OCI-M1 (cell line): ENCODE measurements at places on chromosomes 1 and 21.

DNA sequence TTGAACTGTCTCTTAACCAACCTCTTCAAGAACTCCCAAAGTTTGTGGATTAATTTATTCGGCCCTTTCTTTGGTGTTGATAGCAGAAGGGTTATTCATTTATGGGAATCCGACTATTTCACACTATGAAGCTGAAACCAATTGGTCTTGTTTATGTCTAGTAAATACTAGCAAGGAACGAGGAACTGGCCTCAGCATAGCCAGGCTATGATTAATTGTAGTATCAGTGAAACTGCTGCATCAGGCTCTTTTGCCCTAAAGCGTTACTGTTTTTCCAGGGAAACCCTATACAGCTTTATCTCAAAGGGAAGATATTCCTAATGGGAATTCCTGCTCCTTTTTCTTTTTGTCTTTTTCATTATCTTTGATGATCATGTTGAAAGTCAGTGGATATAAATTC, 35.1 kb downstream of the CLEC20A start:
- DNase-seq: no peak

DNA sequence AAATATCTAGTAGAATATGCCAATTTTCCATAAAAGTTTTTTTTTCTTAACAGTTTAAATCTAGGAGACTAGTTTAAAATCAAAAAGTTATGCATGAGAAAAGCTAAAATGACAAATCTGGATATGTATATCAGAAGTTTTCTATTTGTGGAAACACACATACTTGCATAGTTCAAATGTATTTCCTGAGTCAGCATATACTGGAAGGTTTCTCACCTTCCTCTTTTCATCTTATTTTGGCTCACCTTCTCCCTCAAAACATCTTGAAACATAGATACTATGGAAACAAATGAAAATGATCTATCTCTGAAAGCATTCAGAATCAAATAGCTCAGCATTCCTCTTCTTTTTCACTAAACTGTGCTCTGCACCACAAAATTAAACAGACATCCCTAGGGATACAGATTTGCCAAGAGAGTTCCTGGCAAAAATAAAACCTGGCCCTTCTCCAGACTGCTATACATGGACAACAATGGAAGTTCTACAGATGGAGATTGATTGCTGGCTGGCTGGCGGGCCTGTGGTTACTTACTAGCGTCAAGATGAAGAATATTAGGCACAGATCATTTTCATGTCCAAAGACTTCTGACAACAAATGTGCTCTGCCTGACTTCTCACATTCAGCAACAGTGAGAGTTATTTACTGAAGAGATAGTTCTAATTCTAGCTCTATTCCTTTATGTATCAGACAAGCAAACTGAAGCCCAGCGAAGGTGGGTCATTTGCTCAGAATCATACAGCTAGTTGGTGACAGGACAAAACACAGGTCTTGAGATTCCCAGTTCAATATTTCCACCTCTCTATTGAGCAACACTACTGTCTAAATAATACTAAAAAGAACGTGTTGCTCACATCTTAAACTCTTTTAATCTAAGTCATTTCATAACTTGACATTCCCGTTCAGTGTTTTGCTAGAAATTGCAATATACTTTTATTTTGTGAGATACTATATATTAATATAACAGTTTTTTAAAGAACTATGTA, 26.6 kb downstream of the DIPK1A start:
- DNase-seq: no peak

DNA sequence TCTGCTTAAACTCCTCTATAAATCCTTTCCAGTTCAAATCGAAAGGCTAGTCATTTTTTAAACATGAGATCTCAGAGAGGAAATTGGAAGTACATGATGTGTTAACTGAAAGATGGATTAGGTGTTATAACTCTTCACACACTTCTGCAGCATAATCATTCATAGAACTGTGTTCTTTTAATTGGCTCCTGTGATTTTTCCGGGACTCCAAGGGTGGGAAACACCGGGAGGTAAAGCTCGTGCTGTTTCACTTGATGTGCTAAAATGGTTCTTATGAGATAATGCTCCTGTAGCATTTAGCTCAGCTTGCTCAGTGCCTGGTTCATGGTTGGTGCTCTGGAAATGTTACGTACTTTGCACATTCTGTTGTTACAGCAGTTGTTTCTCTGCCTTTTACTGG, 40.2 kb downstream of the CC2D1B start:
- no peak for DNase-seq

DNA sequence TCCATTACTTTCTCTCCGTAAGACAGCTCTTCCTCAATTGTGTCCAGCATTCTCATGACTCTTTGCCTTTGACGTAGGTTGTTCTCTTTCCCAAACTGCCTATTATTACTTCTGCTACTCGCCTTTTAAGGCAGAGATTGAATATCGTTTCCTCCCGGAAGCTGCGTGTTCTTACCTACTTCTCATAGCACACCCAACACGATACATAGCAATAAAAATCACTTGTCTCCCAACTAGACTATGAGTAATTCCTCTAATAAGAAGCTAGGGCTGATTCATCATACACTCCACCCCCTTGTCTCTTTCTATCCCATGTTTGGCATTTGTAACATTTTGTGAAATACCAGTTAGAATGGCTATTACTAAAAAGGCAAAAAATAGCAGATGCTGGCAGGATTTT, 55.8 kb upstream of the SGIP1 start:
- no peak for DNase-seq

GRCh38 chr1:103266036-103266435, 157.7 kb upstream of the COL11A1 start:
- no peak for DNase-seq

GRCh38 chr1:243421784-243422183, 165.9 kb downstream of the SDCCAG8 start:
- peak; percentile 95 for DNase-seq

- DNase-seq: no peak
These were observed 63.9 kb downstream of the TRIM11 start for GRCh38 chr1:228342627-228343190.

DNA sequence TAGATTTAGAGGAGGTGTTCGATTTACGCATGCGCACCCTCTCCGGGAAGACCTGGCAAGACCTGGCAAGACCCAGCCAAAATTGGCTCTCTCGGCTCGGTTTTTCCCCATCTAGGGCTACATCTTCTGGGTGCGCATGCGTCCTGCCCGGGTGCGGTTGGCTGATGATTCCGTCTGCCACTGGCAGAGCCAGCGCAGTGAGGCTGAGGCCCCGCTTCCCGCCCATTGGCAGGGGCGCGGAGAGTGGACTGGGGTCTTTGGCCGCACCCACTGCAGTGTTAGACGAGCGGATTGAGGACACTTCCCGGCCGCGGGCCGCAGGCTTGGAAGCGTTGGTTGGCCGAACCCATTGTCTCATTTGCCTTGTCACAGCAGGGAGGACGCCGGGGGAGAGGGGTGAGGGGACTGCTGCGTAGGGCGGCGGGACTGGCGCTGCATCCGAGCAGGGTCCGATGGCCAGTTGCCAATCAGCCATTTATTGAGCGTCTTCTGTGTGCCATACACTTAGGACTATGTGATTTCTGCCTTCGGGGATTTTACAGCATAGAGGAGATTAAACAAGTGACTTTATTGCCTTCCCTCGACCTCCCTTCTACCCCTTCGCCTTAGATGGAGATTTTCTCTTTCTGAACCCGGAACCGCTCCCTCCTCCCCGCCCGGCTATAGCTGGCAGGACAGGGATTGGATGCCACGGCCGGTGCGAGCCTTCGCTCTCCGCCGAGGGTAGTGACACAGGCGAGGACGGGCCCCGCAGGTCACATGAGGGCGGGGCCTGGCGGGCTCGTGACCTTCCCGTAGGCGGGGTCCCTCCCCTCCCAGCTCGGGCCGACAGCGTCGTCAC, 43.7 kb downstream of the MEF2D start:
- peak; percentile 99 for DNase-seq

DNA sequence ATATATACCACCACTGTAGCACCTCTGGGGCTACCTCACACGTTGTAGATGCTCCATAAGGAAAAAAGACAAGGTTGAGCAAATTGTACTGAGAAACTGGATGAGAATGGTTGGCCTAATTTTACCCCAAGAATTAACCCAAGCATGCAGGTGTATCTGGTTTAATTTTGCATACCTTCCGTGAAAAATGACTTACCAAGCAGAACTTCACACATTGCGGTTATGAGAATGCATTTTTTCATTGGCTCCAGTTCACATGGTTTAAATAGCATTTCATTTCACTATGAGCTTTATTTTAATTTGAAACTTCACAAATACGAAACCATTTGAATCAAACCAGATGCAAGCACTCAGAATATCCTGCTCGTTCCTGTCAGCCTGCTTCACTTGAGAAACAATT, 512.2 kb downstream of the LTN1 start:
- no peak for DNase-seq

- peak; percentile 27 for DNase-seq
These were observed 684 bp upstream of the MRPL20 start for GRCh38 chr1:1407636-1408318.
